ENCODE measurements at places on chromosomes 12 and 14. TPM values are rescaled to one million over a fixed set of nuclear protein-coding genes. Genes with fewer than 3 reads are reported as not detected.
A peak's percentile ranks its signal among the peaks of the same experiment; 100 is the strongest.

GRCh38 chr12:75599061-75599460 is 87.7 kb upstream of the KRR1 start:
- DNase-seq = no peak

GRCh38 chr12:39972119-39972518 is 133.8 kb downstream of the SLC2A13 start:
- no peak for DNase-seq

DNA sequence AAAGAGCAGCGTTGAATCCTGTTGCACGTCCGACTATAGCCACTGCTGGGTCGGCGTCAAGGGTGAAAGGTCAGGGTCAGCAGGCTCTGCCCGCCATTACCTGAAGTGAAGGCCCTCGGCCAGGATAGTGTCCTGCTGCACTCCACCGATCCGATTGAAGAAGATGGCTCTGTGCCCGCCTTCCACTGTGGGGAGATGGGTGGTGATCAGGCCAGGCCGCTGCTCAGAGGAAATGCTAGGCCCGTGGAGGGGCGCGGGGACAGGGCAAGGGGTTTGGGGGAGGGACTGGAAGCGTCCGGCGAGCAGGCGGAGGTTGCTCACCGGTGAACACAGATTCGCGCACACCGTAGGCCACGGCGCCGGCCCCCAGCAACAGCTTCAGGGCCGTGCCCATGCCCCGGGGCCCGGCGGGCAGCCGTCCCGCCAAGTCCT is 352 bp downstream of the PHB2 start:
- no peak for DNase-seq

- DNase-seq = no peak
These were observed 54.4 kb downstream of the AKAP6 start for GRCh38 chr14:32383364-32384009.

DNA sequence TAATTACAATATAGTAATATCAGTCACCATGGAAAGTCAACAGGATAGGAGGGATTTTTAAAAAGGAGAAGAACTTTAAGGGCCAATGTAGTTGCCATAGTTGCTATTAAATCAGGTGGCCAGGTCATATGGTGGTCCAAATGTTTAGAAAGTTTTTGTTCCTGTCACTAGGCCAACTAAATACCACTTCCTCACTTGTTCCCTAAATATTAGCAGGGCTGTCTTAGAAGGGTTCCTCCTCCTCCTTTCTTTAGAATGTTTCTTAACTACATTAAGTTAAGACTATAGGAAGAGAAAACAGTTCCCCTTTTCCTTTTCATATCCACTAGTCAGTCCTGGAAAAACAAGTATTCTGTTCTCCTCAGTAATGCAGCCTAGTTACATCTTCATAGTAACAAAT is 50.3 kb downstream of the MON2 start:
- no peak for DNase-seq

DNA sequence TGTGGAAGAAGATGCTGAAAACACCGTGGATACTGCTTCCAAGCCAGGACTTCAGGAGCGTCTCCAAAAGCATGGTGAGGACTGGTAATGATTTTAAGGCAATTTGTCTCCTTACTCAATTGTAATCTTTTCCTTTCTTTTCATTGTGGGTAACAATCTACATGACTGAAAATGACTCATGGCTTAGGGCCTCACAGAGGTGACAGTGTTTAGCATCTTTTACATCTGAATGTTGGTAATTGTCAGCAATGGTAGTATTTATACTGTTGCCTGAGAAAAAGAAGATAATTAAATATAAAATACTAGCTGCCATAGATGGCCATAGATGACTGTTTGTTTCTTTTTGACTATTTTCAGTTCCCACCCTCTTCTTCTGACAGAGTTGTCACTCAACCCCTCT is 31.6 kb downstream of the TULP3 start:
- DNase-seq = no peak

GRCh38 chr12:63985456-63985855 is 141.0 kb downstream of the SRGAP1 start:
- DNase-seq = no peak

- no peak for DNase-seq
These were observed 62.6 kb upstream of the BBS10 start for GRCh38 chr12:76410781-76411180.

- DNase-seq = no peak
These were observed 438.1 kb downstream of the IPO8 start for GRCh38 chr12:30257618-30258017.

SPTB gene
- total RNA-seq = 20.9 TPM

- DNase-seq = no peak
These were observed 10.6 kb downstream of the EIF2B2 start for GRCh38 chr14:75013290-75013689.

DNA sequence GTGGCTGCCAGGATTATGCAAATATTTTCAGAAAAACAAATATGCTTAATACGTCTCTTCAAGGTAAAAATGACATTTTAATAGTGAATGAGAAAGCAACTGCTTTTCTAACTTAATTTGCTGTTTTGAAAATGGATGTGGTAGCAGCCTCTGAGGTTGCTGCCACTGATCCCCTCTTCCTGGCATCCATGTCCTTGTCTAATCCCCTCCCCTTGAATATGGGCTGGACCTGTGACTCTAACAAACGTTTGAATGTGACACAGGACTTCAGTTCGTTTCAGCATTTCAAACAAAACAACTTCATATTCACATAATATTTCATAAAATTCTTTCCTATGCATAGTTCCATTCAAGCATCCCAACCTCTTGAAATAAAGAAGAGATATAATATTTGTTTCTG is 64.2 kb upstream of the SLC38A2 start:
- DNase-seq = no peak

SLC5A8 gene
- total RNA-seq = not detected

- peak; percentile 94 for DNase-seq
These were observed at the start of gene ITPK1 for GRCh38 chr14:93115821-93116675. TSS of gene ITPK1 (minus strand) at chr14:93115925. CDS start at chr14:93115163, 762 bp downstream.
